ENCODE measurements at places on chromosomes 3 and 15.

DNA sequence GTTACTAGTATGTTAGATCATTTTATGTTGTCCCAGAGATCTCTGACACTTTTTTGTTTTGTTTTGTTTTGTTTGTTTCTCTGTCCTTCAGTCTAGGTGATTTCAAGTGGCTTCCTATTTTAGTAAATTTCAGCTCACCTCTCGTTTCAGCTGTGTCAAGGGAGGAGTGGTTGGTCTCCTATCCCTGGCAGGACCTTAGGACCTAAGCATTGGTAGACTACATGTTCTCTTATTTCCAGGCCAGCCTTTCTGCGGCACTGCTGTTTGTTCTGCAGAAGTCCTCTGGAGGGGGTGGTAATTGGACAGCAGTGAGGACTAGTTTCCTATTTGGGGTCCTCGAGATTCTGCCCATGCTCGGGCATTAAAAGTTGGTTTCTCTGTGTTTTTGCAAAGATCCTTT lies 31.8 kb downstream of the MGA start:
- DNase-seq = no peak

- DNase-seq = peak; percentile 47
These were observed 9.1 kb upstream of the SKIC8 start for GRCh38 chr15:78308422-78309032.

DNA sequence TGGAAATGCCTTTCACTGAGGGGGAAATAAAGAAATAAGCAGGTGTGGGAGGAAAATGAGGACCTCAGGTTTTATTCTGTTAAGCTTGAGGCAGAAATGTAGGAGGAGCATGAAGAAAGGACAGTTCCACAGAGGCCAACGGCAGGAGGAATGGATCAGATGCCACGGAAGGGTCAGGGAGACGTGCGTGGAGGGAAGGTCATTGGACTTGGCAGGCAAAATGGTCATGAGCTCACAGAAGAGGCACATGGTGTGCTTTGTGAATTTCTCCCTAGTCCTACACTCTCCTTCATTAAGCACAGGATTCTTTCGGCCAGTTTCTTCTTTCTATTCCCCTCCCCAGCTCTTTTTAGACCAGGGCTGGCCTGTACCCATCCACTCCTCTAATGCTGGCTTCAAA lies 32.5 kb upstream of the THSD4 start:
- DNase-seq = no peak

GRCh38 chr3:37526511-37526910 lies 335.2 kb upstream of the CTDSPL start:
- no peak for DNase-seq

DNA sequence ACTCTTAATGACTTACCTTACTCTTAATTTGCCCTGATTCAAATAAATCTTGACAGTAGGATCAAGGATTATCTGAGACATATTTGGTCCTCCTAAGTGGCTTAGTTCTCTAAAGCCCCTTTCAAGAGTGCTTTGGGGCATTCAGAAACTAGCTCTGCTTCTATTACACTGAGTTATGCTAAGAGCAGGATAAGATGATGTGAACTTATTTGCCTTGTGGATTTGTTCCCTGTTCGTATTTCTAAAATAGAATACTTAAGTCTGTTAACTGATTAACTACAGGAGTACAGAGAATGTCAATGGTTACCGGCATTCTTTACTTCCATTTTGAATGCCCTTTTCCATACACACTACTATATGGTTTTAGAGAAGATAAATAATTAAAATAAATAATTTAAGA lies 14.8 kb upstream of the FRMD4B start:
- no peak for DNase-seq

- no peak for DNase-seq
These were observed 25.0 kb downstream of the ACP3 start for GRCh38 chr3:132342183-132342582.

GRCh38 chr3:7610634-7611033 lies 749.7 kb downstream of the GRM7 start:
- DNase-seq = no peak

GRCh38 chr15:38648121-38648843 lies 83.7 kb upstream of the RASGRP1 start:
- DNase-seq = no peak

GRCh38 chr3:45611628-45612081 lies 17.1 kb downstream of the LIMD1 start:
- no peak for DNase-seq

DNA sequence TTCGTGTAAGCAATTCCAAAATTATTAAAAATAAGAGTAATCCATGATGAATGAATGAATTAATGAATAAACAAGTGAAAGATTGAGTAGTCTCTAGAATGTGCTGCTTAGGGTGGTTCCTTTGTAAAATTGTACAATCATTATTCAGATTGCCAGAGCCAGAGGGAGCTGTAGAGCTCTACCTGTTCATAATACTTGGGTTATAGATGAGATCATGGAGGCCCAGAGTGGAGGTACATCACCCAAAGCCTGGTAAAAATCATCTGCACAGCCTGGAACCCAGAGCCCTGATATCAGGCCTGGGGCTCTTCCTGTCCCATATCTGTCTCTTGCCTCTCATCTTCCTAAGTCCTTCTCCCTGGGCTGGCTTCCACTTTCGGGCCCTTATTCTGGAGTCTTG lies 297.2 kb downstream of the RPLP1 start:
- DNase-seq = no peak

DNA sequence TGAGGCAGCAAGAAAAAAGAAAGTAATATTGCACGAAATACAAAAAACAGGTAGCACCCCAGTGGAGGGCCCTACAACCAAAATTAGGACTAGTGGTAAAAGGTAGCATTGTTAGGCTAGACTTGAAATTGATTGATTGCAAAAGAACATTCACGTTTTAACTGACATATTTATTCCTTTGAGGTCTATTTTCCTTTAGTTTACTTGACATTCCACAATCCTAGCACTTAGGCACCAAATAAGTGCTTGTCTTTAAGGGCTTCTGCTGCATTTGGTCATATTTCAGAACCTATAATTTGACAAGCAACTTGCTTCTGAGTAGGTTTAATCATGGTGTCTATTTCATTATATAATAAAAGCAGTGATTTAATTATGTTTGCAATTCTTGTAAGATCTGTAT lies 642.7 kb upstream of the AGTR1 start:
- no peak for DNase-seq

GRCh38 chr3:28951772-28952556 lies 328.9 kb upstream of the RBMS3 start:
- no peak for DNase-seq

GRCh38 chr3:76753599-76753998 lies 286.3 kb upstream of the ROBO2 start:
- DNase-seq = no peak

GRCh38 chr3:127744253-127744815 lies 71.6 kb downstream of the ABTB1 start:
- DNase-seq = no peak

- no peak for DNase-seq
These were observed 250.9 kb downstream of the EPHA3 start for GRCh38 chr3:89358281-89358680.

- no peak for DNase-seq
These were observed 38.5 kb upstream of the VEPH1 start for GRCh38 chr3:157541506-157542236.

GRCh38 chr3:156218353-156218744 lies 98.0 kb downstream of the KCNAB1 start:
- no peak for DNase-seq

DNA sequence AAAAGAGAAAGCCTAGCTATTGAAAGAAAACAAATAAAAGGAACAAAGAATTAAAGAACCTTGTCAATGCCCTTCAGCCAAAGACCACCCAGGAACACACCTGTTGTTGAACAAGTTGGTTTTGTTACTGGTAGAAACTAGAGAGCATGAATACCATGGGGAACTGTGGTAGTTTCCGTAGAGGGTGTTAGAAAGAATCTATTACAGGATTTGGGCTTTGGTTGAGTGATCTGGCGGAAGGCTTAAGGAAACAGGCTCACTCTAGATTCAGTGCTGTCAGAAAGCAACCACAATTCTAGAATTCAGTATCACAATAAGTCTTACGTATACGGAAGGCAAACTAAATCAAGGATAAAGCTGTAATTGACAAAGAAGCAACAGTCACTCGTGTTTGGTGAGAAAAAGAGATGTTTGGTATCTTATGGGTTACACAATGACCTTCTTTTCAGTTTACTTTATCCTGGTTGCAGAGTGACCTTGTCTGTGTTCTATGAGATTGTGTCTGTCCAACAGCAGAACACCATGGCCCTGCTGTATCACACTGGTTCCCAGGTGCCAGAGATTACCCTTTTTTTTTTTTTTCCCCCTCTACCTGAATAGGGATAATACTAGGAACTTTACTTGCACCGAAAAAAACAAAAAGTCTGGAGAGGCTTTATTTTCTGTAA lies 265.9 kb downstream of the SHQ1 start:
- DNase-seq = peak; percentile 46
